Activated CD4-positive, alpha-beta T cell treated with anti-CD3 and anti-CD28 coated beads, Interleukin-2, amount 50 U/mL, for 4 hours (primary cell): ENCODE measurements at places on chromosomes 3 and 15.

DNA sequence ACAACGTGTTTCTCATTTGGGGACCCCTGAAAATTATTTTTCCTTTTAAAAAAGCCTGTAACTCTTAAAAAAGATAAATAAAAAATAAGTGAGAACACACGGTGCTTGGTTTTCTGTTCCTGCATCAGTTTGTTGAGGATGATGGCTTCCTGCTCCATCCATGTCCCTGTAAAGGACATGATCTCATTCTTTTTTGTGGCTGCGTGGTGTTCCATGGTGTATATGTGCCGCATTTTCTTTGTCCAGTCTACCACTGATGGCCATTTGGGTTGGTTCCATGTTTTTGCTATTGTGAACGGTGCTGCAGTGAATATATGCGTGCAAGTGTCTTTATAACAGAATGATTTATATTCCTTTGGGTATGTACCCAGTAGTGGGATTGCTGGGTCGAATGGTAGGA is 2.3 kb downstream of the TSPAN3 start:
- no peak for DNase-seq

DNA sequence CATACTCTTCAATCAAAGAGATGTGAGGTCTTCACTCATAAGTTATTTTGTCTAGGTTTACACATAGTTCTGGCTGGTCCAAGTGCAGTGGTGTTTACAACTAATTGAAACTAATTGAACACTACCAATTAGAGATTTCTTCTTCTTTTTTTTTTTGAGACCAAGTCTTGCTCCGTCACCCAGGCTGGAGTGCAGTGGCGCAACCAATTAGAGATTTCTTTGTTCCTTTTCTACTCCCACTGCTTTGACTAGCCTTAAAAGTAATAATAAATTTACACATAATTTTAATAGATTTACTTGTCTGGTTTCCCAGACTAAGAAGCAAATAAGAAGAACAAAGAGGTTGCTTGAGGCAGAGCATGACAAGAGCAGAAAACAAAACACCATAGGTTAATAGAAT is 6.7 kb upstream of the DENND6A start:
- DNase-seq: no peak

- DNase-seq: no peak
Observed at GRCh38 chr15:38038659-38039442, 104.4 kb downstream of the TMCO5A start.

DNA sequence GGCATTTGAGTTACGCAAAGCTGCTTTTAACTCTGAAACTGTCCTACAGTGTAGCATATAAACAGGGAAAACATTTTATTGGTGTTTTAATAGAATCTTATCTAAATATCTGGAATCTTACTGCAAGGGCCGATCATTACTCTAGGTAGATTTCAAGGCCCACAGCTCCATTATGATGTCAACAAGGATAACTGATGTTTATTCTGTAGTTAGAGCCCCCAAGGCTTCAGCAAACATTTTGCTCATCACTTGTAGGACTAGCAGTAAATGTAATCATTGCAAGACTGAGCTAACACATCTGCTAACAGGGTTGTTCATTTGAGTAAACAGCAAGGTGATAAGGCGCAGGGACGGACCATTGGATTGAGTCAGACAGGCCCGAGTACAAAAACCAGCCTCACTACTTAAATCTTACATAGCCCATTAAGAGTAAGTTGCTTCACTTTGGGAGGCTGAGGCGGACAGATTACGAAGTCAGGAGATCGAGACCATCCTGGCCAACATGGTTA is 332.5 kb upstream of the TPRG1 start:
- no peak for DNase-seq

GRCh38 chr3:120708408-120708807 is 26.4 kb upstream of the HGD start:
- no peak for DNase-seq

DNA sequence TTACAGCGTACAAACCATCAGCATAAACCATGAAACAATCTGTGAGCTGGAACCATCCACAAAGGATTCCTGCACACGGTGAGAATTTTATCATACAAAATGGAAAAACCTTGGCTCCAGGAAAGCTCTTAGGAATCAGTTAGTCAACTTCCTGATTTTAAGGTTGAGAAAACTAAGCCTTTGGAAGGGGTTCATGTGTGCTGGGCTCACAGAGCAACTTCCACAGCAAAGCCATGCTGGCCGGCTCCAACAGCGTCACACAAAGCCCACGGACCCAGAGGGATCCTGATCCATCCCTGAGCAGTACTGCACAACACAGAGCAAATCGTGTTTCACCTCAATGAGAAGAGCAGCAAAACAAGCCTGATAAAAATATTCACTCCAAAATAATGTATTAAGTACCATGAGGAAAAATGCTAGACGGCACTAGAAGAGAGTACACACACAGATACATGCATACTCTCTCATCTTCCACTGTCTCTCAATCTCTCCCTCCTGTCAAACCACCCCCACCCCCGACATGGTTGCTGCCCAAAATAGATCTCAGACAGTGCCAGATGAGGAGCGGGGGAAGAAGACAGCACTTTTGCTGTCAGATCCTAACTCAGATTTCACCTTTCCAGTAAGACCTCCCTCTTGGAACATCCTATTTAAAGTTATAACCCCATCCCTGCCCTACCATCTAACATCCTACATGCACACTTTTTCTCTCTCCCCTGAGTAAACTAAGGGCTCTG is 58.6 kb downstream of the MB21D2 start:
- no peak for DNase-seq
